ENCODE measurements at places on chromosomes 11 and 22.
A peak's percentile ranks its signal among the peaks of the same experiment; 100 is the strongest.

- DNase-seq = no peak
These were observed 22.9 kb upstream of the MUC5B start for GRCh38 chr11:1199751-1200610.

GRCh38 chr11:57547854-57548377 is 10.5 kb downstream of the SMTNL1 start:
- no peak for DNase-seq

GRCh38 chr11:12224537-12224893 is 114.1 kb downstream of the MICAL2 start:
- peak; percentile 63 for DNase-seq

DNA sequence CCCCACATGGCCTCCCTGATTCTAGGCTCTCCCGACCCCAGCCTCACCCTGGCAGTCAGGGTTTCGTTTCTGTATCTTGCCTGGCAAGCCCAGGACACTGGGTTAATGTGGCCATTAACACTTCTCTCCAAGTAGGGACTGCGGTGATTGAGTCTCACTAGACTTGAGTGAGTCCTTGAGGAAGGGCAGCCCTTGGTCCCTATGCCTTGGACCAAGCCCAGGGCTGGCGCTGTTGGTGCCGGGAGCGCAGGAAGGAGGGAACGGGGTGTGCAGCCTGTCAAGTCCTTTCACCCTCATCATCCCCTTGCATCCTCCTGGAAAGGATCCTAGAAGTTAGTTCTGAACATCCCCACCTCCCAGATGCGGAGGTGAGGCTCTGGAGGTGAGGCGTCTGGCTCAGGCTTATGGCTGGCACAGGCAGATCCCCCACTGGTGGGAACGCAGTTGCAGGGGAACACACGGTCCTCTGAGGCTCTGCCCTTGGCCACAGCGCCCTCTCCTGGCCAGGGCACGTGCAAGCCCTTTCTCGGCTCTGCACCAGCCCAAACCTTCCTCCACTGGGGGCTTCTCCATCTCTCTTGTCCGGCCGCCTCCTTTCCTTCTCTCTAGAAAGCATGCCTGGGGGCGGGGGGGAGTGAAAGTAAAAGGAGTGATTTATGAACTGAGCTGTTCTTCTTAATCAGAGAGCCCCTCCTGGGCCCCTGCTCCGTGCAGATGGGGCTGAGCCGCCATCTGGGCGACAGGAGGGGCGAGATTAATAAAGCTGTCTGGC is 56.7 kb downstream of the TP53I11 start:
- peak; percentile 54 for DNase-seq

DNA sequence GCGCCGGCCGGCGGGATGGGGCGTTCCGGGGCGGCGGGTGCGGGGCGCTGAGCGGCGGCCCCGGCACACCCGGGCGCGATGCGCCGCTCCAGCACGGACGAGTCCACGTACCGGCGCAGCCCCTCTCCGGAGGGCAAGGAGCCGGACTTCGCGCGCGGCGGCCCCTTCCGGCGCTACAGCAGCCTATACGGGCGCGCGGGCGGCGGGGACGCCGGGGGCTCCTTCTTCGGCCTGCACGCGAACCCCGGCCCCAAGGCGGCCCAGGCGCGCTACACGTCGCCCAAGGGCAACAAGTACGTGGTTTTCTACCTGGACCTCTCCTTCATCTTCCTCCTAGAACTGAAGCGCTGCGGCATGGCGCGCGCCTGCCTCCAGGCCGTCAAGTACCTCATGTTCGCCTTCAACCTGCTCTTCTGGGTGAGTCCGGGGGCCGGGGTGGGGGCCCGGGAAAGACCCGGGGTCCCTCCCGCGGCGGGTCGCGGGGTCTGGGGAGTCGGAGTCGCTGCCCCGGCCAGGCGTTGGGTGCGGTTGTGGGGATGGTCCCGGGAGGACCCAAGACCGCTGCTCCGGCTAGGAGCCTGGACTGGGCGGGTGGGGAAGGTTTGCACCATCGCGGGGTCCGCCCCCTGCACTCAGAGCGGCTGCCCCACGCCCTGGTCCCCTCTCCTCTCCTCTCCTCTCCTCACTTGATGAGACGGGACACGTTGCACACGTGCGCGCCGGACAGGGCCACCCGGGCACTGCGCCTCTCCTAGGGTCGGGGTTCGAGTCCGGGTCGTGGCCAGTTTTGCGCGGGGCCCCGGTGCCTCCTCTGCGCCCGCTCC is 7.5 kb downstream of the TSPAN4 start:
- no peak for DNase-seq

GRCh38 chr22:34015642-34016041 is 95.4 kb upstream of the LARGE1 start:
- no peak for DNase-seq

- no peak for DNase-seq
These were observed 25.6 kb upstream of the GLYATL1 start for GRCh38 chr11:58913685-58914084.

- no peak for DNase-seq
These were observed 44.1 kb downstream of the FANCF start for GRCh38 chr11:22581354-22582150.

DNA sequence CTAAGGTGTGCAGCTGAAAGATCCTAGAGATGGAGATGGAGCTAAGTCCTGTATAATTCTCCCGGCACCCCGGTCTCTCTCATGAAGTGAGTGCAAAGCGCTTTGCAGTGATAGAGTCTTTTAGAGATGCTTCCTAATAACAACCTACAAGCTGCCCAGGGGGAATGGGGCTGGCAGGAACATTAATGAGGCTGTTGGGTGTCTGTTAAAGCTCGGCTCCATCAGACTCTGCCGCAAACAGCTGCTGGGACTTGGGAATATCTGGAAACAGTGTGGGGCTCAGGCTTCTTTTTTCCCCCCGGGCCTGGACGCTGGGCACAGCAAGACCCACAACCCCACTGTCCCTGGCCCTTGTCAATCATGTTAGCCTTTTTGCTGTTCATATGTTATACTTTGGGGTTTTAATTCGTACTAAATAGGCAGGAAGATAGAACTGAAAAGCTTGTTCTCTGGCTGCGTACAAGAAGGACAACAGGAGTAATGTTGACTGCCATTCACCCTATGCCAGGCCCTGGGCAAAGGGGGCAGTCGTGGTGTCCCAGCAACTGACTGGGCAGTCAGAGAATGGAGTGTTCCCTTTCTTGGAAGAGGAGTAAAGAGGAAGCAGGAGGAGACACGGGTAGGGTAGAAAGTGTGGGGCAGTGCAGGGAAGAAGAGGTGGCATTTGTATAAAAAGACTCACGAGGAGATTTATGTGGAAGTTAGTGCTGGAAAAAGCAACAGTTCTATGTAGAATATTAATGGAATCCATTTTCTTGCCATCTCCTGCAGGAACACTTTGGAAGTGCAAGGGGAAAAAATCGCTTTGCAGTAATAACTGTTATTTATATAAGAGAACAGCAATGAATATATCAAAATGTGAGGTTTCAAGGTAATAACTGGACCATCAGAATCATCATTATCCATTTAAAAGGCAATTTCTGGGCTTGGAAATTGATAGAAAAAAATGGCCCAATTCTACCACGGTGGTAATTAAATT is 232.8 kb downstream of the GRIK4 start:
- DNase-seq = no peak

- peak; percentile 46 for DNase-seq
These were observed 1.1 kb upstream of the NECTIN1 start for GRCh38 chr11:119729951-119730613.

DNA sequence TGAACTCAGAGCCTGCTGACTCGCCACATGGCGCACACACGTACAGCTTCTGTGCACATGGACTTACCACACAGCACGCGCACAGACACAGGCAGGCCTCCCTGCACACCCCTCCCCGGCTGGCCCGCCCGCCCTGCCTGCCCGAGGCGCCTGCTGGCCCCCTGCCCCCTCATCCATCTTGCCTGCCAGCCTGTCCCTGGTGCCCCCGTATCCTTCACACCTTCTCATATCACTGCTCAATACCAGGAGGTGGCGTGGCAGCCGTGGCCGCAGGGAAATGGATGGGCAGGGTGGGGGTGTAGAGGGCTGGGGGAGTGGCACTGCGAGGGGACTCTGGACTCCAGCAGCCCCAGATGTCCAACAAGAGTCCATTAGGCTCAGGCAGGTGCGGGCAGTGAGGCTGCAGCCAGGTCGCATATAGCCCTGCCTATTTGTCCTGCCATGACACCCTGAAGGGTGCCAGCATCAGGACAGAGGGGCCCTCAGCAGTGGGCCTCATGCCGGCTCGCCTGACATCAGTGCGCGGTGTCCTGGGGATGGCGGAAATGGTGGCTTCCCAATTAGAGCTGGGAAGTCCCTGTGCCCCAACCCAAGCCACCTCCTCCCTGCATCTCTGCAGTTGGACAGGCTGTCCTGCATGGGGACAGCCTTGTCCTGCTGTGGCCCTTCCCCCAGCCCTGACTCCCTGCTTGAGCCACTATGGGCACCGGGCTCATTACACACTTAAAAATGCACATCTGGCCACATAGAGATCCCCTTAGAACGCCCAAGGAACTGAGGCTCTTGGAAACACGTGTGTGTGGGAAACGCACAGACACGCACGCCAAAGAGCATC is 2.0 kb upstream of the TBX10 start:
- DNase-seq = no peak

- no peak for DNase-seq
These were observed 75.5 kb upstream of the BARX2 start for GRCh38 chr11:129300099-129300498.

All from SW480 (cell line).